ENCODE measurements at places on chromosomes 16 and 17.

DNA sequence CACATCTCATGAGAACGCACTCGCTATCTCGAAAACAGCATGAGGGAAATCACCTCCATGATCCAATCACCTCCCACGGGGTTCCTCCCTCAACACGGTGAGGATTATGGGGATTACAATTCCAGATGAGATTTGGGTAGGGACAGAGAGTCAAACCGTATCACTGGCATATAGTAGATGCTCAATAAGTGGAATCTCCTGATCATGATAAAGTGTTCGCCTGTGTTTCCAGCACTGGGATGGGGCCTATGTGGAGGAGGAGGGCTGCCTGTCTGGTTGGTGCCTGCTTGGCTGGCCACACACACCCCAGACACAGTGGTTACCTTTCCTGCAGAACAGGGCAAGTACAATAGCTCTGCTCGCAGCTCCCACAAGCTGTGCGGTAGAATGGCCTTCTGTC is 6.1 kb upstream of the MGAT5B start:
- DNase-seq, result no peak

- no peak for DNase-seq
Observed at GRCh38 chr17:74125156-74125555, 78.3 kb upstream of the RPL38 start.

DNA sequence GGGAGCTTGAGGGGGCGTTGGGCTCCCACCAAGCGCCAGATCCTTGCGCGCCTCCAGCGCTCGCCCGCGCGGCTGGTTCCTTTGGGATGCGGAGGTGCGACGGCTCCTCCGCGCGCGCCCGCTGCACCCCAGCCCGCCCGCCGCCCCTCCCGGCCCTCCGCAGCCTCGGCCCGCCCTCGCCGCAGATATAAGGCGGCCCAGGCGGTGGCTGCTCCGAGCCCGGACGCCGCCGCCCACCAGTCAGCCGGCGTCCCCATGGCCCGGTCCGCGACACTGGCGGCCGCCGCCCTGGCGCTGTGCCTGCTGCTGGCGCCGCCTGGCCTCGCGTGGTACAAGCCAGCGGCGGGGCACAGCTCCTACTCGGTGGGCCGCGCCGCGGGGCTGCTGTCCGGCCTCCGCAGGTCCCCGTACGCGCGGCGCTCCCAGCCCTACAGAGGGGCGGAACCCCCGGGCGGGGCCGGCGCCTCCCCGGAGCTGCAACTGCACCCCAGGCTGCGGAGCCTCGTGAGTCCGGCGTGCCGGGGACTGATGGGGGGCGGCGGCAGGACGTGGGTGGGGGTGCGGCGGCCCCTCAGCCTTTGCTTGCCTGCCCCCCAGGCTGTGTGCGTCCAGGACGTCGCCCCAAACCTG is at the start of gene NPB:
TSS of gene NPB (plus strand) at position 216 of the 630 bp plus-strand sequence. CDS start at position 256, 40 bp downstream.
- peak; percentile 43 for DNase-seq

DNA sequence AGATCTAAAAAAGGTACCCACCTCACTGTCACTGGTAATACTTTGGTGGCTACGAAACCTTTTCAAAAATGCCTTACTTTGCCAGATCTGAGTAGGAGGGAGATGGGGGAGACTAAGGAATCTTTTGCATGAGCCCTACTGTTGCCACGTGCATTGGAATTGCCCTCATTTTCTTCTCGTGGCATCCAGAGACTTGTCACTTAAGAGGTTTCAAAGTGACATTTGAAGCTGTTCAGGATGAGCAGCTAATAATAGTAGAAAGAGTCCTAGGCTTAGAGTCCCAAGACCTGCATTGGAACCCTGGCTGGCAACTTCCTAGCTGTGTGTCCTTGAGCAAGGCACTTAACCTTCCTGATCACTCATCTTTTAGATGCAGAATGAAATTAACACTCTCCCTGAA is 43.5 kb downstream of the GPRC5B start:
- no peak for DNase-seq

GRCh38 chr17:57480438-57481196 is 224.3 kb downstream of the MSI2 start:
- peak; percentile 42 for DNase-seq

Data from eye (tissue), 1 donor.